ENCODE measurements at places on chromosomes 4 and X.

DNA sequence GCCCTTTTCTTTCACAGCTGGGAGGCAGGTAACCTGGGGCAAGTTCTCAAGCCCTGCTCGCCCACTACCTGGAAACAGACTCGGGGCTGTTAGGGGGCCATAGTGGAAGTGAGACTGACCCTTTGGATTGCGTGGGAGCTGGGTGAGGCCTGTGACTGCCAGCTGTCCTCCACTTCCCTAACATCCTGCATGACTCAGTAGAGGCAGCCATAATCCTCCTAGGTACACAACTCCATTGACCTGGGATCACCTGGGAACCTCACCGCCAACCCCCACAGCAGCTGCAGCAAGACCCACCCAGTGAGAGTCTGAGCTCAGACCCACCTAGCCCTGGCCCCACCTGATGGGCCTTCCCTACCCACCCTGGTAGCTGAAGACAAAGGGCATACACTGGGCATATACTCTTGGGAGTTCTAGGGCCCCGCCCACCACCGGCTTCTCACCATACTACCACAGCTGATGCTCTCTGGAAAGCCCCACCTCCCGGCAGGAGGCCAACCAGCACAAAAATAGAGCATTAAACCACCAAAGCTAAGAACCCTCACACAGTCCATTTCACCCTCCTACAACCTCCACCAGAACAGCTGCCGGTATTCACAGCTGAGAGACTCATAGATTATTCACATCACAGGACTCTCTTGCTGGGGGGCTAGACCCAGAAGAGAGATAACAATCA, 61.1 kb upstream of the DCTD start:
- no peak for DNase-seq

DNA sequence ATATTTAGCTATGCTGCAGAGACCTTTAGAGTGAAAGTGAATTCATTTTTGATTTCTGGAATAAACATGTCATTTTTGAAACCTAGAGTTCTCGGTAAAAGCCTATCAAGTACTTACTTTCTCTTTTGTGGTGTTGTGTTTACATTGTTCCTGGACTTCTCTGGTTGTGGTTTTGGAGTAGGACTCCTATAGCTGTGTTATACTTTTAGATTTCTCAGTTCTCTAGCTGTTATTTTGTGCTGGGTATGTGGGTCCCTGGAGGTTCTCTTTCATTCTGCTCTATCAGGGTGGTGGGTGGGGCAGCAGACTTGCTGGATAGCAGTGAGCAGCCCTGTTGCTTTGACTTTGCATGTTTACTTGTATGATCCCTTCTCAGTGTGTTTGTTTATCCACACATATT, 25.6 kb upstream of the MSMO1 start:
- no peak for DNase-seq

GRCh38 chr4:152294331-152294730, 241.6 kb downstream of the FBXW7 start:
- no peak for DNase-seq

- DNase-seq = no peak
Observed at GRCh38 chrX:32514986-32515385, 696.4 kb downstream of the DMD start.

DNA sequence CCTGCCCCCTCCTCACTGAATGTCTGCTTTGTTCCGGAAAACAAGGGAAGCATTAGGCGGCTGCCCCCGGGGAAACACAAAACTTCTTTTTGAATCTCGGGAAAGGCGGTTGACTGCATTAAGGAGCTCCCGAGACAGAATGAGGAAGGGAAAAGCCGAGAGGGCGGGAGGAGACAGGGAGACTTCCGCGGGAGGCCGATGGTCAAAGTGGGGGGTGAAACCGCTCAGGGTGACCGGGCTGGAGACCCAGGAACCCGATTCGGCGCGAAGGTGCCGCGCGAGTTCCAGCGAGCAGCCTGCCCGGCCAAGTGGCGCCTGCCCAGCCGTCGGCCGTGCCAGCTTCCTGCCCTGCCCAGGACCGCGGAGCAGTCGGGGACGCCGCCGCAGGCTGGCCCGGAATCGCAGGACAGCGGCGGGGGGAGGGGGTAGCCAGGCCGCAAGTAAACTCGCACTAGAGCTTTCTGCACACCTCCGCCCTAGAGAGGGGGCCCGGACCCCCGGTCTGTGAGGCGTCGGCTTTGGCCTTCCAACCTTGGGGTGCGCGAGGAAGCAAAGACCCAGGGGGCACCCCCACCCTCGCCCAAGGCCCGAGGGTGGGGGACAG, 55.1 kb upstream of the BCOR start:
- no peak for DNase-seq

GRCh38 chr4:20422398-20422797, 170.7 kb downstream of the SLIT2 start:
- DNase-seq = no peak

DNA sequence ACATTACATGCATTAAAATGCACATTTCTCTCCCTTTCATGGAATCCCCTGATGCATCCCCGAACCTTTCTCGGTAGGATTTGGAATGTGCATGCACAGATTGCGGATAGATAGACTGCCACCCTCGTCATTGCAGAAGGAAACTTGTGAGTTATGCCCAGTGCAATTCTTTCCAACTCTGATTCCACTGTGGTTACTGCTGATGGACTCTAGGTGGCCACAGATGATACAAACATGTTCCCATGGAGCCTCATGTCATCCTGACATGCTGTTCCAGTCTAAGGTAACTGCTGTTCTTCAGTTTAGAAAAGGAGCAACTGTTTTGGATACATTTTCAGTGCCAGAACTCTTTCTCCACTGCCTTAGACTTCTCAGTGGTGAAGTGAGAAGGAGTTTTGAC, 9.1 kb upstream of the VCX3B start:
- DNase-seq = no peak

GRCh38 chrX:139058831-139059495, 347.4 kb upstream of the FGF13 start:
- no peak for DNase-seq

GRCh38 chr4:7546809-7547367, 112.2 kb upstream of the PSAPL1 start:
- DNase-seq = no peak

DNA sequence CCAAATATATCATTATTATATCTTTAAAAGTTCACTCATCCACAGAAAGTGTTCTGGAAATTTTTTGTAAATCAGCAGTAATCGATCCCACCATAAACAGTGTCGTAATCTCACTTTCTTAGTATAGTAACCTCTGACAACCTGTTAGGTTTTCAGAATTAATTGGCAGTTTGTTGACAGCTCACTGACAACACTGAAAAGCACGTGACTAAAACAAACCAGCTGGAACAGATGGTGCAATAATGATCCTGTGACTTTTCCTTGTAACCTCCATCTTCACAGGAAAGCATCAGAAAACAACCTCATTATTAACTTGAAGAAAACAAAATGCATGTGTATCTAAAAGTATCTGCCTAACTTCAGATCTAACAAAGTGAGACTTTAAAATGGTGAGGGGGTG, 48.5 kb downstream of the FSTL5 start:
- DNase-seq = no peak

GRCh38 chrX:110491846-110492620, 133.4 kb downstream of the RTL9 start:
- no peak for DNase-seq

GRCh38 chr4:143189528-143189927, 4.8 kb downstream of the USP38 start:
- no peak for DNase-seq

- no peak for DNase-seq
Observed at GRCh38 chr4:92184566-92184965, 119.2 kb upstream of the GRID2 start.

- DNase-seq = no peak
Observed at GRCh38 chrX:11113731-11114130, 2.6 kb downstream of the HCCS start.

- no peak for DNase-seq
Observed at GRCh38 chr4:42942216-42942615, 49.7 kb downstream of the GRXCR1 start.

GRCh38 chr4:57055886-57056285, 54.3 kb downstream of the IGFBP7 start:
- no peak for DNase-seq

- DNase-seq = no peak
Observed at GRCh38 chr4:168273838-168274237, 44.7 kb downstream of the DDX60 start.

DNA sequence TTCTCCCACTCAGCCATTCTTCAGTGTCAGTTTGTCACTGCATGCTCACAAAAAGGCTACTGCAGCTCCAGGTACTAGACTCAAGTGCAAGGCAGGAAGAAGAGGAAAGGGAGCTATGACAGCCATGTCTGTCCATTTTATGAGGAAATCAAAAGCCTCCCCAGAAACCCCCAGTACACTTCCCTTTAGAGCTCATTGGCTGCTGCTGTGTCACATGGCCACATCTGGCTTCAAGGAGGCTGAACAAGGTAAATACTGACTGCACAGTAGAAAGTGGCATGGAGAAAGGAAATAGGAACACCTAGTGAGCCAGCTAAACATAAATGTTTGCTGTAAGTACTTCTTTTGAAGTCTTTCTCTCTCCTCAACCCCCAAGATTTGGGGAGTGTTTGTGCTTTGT, 67.2 kb upstream of the FRAS1 start:
- no peak for DNase-seq

DNA sequence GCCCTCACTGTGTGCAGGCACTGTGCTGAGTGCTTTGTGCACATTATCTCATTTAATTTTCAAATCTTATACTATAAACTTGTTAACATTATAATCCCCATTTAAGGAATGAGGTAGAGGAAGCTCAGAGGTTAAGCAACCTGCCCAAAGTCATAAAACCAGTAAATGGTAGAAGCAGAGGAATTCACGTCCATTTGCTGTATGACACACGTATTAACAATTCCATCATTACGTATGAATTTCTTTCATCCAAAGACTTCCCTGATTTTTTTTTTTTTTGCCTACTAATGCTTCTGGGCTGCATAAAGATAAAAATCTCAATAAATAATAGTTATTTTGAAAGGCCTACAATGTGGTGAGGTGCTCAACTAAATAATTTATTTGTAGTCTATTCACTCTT, 64.5 kb upstream of the H2AZ1 start:
- no peak for DNase-seq

DNA sequence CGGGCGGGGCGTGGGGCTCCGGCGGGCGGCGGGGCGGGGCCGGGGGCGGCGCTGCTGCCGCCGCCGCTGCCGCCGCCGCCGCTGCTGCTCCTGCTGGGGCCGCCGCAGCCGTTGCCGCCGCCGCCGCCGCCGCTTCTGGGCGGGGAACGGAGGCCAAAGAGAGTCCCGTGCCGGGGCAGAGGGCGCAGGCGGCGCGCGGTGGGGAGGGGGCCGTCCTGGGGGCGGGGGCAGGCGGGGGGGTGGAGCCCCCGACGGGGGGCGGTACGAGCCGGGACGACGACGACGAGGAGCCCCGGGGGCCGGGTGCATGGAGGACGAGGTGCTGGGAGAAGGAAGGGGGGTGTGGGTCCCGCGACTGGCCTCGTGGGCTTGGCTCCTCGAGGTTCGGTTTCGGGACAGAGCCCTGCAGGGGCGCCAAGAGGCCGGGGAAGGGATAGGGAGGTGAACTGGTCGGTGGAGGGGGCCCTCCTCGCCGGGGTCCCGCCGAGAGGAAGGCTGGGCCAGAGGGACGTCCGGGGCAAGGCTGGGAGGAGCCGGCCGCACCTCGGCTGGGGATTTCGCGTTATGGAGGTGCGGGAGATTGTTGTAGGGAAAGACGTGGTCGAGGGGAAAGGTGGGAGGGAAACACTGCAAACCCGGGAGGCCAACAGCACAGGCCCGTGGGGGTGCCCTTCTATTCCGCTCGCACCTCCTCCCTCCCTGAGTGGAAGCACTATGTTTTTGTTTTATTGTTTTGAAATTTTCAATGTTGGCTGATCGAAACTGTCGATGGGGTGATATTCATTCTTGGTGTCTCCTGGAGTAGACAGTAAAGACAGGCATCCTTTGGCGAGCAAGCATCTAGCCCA, 1.9 kb downstream of the BCORL1 start:
- no peak for DNase-seq

DNA sequence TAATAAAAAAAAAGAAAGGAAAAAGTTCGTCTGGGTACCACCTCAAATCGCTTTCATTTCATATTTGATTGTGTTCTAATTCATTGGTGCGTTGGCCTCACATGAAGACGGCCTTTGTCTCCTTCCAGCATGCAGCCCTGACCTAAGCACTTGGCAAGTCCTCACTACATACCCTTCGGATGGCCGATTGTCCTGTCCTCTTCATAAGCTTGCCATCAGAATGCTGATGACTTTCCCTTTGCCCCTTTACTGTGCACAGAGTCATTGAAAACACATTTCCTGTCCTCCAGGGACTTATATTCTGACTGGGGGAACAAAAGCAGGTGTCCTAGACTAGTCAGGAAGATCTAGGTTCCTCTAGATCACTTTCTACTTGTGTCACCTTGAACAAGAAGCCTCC, 43.0 kb downstream of the RTL5 start:
- no peak for DNase-seq

DNA sequence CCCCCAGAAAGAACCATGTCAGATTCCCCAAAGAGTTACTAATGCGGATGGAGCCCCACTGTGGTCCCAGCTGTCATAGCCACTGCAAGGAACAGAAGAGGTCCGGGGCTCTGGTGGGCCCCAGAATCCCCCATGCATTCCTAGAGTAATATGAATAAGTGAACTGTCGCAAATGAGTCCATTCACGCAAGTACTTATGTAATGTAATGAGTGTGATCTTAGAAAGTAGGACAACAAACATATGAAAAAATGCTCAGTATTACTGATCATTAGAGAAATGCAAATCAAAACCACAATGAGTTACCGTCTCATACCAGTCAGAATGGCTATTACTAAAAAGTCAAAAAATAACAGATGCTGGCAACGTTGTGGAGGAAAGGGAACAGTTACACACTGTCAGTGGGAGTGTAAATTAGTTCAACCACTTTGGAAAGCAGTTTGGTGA, 141.5 kb upstream of the RBPJ start:
- DNase-seq = no peak

DNA sequence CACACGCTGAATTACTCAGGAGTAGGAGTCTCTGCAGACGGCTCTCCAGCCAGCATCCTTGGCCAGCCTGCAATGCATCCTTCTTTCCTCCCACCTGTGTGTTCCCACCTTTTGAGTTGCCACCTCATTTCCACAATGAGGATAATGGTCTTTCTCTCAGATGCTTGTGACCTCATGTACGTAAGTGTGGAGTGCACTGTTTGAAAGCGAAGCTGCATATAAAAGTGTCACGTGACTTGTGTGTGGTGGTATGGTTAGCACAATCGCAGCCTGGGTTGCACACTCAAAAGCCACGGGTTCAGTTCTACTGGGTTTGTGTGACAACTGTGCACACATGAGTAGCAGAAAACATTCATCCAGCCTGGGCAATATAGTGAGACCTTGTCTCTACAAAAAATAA, 12.0 kb upstream of the MFAP3L start:
- no peak for DNase-seq

GRCh38 chrX:47571215-47571614, 10.2 kb downstream of the ARAF start:
- no peak for DNase-seq

Data from CMK (cell line).